CD4-positive, alpha-beta T cell treated with Interferon alpha-2 for 1 hour (primary cell): ENCODE measurements at places on chromosomes 13 and 19.

GRCh38 chr13:48853728-48854102 is 122.0 kb upstream of the FNDC3A start:
- no peak for DNase-seq

GRCh38 chr13:106354961-106355360 is 180.5 kb downstream of the EFNB2 start:
- no peak for DNase-seq

- no peak for DNase-seq
Measured at GRCh38 chr19:45280471-45280961, 29.4 kb downstream of the MARK4 start.

- no peak for DNase-seq
Measured at GRCh38 chr13:40993987-40994386, 25.1 kb downstream of the ELF1 start.

DNA sequence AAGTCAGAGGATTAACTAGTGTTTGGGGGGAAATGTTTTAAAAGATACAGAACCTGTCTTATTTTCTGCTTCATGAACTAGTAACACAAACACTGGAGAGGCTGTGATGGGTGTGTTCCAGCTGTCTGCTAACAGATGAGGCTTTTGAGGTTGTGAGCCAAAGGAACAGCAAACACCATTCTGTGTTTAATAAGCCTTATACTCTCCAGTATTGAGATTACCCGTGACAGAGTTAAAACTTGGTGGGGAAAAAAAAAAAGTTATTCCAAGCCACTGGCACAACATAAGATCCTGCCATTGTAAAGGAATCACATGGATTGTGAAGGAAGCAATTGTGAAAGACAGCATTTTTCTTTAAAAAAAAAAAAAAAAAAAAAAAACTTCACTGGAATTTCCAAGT is 48.4 kb downstream of the KCTD12 start:
- no peak for DNase-seq

- DNase-seq: no peak
Measured at GRCh38 chr19:495081-495401, 1.2 kb upstream of the MADCAM1 start.

DNA sequence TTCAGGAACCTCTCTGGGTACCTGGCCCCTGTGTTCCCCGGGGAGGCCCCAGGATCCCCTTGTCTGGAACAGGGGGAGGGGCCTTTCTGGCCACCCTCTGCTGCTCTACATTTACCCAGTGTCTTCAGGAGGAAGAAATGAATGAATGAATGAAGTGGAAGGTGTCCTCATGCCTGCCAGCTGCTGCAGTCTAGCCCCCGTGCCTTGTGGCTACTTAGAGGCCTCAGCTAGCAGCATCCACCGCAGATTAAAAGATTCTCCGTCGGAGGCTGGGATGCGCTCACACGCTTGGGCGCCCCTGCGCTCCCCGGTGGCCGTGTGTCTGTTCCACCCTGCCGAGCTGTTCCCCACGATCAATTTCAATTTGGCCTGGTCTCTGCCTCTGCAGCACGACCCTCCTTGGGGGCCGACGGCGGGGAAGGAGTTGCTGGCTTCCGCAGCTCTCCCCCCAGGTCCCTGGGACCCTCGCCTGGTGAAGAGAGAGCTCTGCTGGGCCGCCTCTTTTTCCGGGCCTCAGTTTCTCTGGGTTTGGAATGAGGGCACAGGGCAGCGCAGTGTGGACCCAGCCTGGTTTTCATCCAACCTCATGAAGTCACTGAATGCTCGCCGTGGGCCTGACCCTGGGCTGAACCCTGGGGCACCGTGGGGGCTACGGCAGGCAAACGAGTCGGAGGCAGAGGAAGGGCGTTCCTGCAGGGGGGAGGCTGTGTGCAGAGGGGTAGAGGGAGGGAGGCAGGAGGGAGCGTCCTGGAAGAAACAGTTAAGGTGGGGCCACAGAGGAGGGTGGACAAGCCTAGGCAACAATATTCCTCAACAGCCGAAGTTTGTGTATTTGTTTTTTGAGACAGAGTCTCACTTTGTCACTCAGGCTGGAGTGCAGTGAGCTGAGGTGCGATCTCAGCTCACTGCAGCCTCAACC is 28.3 kb downstream of the EFNA2 start:
- DNase-seq: no peak

DNA sequence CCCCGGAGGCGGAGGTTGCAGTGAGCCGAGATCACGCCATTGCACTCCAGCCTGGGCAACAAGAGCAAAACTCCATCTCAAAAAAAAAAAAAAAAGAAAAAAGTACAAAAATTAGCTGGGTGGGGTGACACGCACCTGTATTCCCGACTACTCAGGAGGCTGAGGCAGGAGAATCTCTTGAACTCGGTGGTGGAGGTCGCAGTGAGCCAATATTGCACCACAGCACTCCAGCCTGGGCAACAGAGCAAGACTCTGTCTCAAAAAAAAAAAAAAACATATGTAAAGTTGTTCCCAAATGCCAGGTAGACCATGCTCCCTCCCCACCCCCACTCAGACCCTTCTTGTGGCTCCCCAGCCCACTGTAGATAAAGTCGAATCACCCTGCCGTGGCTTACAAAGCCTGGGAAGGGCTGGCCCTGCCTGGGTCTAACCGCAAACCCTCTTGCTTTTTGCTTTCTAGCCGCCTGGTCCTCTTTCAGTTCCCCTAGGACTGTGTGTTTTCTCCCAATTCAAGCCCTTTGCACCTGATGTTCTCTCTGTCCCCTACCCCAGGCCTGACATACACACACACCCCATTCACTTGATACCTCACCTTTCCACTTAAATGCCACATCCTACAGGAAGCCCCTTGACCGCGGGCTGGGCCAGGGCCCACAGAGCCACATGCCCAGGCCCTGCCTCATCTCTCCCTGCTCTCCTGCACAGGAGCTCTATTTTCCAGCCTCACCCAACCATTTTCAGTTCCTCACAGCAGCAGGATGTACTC is 34.4 kb downstream of the MAP4K1 start:
- DNase-seq: no peak

GRCh38 chr13:113904411-113904810 is 40.5 kb upstream of the GAS6 start:
- DNase-seq: peak; percentile 53

- DNase-seq: no peak
Measured at GRCh38 chr19:50779504-50780457, 9.5 kb downstream of the GPR32 start.

GRCh38 chr13:38103851-38104250 is 234.3 kb upstream of the TRPC4 start:
- DNase-seq: no peak

- DNase-seq: no peak
Measured at GRCh38 chr19:22526661-22527272, 104.6 kb upstream of the ZNF98 start.

- no peak for DNase-seq
Measured at GRCh38 chr19:33895366-33895765, 98.7 kb downstream of the KCTD15 start.

DNA sequence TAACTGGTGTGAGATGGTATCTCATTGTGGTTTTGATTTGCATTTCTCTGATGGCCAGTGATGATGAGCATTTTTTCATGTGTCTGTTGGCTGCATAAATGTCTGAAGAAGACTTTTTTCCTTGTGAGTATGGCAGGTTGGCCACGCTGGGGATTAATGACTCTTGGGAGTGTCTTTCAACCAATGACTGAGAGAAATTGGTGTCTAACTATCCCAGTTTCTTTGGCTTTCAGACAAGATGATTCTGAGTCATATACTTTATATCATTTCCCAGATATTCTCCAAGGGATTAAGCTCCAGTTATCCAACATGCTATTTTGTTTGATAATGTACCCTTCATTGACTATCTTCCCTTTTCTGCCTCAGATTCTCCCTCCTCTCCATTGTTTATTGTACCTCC is 35.5 kb upstream of the CSNK1A1L start:
- DNase-seq: no peak

DNA sequence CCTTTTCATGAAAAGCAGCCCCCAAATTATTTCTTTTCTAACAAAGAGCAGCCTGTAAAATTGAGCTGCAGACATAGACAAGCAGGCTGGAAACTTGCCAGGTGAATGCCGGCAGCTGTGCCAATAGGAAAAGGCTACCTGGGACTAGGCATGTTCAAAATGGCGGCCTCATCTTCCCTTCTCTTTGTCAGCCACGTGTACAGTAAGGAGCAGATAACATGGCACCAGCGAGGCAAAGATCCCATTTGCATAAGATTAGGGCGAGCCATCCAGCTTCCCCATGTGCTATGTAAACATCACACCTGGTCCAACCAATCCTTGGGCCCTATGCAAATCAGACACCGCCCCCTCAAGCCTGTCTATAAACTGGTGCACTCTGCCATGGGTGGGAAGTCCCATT is 31.2 kb upstream of the CACNA1A start:
- no peak for DNase-seq

DNA sequence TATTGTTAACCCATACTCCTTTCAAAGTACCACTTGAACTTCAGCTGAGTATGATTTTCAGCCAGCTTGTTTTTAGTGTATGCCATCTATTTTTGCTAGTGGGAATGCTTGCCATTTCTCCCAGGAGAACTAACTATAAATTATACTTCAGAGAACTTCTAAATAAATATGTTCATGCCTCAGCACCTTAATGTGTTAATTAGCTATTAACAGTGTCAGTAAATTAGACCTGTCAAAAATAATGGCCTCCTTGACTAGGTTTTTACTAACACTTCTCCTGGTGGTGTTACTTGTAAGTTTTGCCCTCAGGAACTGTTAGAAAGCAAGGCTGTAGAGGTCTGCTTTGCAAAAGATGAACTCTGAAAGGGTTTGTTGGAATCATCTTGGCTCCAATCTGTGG is 4.5 kb downstream of the CLDN10 start:
- DNase-seq: no peak

DNA sequence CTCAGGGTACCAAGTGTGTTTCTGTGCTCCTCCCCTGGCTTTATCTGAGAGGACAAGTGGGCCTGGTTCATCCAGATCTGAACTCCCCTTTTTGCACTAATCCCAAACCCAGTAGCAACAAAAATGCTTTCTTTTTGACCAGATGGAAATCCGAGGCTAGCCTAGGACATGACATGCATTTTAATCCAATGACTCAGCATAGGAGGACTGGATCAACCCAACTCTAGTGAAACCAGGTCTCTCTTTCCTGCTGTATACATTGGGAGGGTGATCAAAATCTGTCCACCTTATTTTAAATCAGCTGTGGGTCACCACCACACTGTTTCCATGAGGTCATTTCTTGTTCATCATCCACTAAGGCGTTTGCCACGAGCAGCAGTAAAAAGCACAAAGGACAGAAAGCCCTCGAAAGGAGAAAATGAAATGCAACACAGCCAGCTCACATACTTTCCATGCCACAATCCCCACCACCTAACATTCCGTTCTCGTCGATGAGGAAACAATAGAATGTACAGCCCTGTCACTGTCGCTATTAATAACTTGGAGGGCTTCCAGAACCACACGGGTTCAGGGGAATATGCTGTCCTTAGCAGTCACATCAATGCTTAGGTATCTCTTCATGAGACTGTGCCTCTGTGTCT is 543.0 kb downstream of the IRS2 start:
- no peak for DNase-seq

- DNase-seq: no peak
Measured at GRCh38 chr13:112069061-112069844, 2.3 kb downstream of the SOX1 start.

DNA sequence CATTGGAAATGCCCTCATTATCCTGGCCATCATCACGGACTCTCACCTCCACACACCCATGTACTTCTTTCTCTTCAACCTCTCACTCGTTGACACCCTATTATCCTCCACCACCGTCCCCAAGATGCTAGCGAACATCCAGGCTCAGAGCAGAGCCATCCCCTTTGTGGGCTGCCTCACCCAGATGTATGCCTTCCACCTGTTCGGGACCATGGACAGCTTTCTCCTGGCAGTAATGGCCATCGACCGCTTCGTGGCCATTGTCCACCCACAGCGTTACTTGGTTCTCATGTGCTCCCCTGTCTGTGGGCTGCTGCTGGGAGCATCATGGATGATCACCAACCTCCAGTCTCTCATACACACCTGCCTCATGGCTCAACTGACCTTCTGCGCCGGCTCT is 5.2 kb downstream of the OR1I1 start:
- DNase-seq: no peak

GRCh38 chr19:34734537-34735103 is 577 bp downstream of the ZNF181 start:
- no peak for DNase-seq

DNA sequence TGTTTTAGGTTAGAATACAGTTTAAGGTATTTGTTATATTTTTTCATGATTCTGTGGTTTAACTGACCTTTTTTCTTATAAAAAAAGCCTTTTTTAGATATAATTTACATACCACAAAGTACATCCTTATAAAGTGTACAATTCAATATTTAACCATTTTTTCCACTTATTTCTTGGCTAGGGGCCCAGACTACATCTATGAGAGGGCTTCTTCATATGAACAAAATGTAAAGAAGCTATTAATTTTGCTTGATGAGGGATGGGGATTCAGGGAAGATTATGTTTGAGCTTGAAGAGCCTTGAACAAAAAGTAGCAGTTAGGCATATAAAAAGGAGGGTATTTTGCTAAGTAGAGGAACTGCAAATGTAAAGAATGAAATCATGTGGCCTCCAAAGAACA is 2.2 kb downstream of the CCDC122 start:
- no peak for DNase-seq

DNA sequence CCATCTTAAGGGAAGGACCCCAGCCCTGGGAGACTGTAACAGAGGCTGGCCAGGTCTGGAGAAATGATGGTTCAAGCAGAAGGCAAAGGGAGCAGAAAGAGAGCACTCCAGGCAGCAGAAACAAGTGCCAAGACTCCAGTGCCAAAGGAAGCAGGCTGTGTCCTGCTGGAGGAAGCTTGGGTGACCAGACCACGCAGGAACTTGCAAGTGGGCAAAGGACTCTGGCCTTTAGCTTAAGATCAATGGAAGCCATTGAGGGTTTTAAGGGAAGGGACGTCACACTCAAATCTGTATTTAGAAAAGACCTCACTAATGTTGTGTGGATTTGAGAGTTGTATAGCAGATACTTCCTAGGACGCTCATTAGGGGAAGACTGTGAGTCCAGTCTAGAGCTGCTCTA is 95.5 kb downstream of the MIPEP start:
- DNase-seq: no peak

GRCh38 chr13:85174291-85174690 is 624.9 kb downstream of the SLITRK6 start:
- no peak for DNase-seq

- DNase-seq: no peak
Measured at GRCh38 chr13:83452292-83452950, 429.9 kb downstream of the SLITRK1 start.

DNA sequence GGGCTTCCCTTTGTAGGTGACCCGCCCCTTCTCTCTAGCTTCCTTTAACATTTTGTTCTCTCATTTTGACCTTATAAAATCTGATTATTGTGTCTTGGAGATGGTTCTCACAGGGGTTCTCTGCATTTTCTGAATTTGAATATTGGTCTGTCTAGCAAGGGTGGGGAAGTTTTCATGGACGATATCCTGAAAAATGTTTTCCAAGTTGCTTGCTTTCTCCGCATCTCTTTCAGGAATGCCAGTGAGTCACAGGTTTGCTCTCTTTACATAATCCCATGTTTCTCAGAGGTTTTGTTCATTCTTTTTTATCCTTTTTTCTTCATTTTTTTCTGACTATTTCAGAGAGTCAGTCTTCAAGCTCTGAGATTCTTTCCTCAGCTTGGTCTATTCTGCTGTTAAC is 53.6 kb downstream of the POSTN start:
- DNase-seq: no peak
